PC-9 (cell line): ENCODE measurements at places on chromosomes 7 and 10.

DNA sequence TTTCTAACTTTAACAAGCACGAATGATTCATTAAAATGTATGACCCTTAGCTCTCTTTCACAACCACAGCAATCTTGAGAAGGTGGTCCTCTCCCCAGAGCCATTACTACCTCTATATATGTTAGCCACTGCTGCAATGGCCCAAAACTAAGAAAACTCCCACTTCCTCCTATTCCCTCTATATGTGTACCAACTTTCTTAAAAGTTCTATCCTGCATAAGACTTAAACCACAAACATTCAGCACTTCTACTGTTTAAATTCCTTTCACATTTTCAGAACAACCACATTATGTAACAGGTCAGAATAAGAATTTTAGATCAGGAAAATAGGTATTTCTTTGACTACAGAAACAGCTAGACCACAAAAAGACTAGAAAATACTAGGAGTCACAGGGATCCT, 36.2 kb downstream of the WASL start:
- peak; percentile 52 for DNase-seq

DNA sequence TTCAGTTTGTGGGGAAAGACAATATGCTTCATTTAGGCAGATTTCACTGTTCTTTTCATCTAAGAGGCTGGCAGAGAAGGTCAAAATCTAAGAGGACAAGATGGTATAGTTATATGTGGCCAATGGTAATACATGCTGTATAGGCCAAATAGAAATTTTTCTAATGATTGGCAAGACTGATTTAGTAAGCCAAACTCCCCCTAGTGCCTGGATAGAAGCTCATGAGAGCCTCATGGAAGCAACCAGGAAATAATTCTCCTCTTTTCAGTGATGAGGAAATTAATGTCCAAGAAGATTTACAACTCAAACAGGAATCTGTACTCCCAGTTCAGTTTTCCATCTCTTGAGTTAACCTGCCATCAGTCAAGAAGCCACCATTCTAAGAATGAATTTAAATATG, 253.6 kb upstream of the PHF14 start:
- no peak for DNase-seq

- DNase-seq, result no peak
Measured at GRCh38 chr7:26535483-26536007, 243.9 kb downstream of the SNX10 start.

- no peak for DNase-seq
Measured at GRCh38 chr10:92550924-92551323, 23.0 kb downstream of the IDE start.

- DNase-seq, result no peak
Measured at GRCh38 chr10:124174071-124174566, 80.7 kb upstream of the CHST15 start.

GRCh38 chr10:79336739-79337138, 10.5 kb upstream of the PPIF start:
- DNase-seq, result no peak

DNA sequence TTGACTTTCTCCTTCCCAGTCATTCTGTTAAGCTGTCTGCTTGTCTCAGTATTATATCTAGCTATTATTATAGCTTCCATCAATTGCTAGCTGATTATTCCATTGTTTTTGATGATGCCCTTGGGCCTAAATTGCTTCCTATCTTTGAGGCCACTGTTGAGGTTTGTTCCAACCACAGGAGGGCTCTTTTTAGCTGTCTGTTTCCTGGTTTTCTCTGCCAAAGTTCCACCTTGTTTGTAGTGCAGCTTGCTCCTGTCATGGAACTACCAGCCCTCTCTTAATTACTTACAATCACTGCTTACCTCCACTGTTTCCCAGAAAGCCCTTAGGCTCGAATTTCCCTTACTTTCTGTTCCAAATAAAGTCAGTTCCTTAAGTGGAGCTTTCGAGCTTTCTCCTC, 118.7 kb upstream of the SEC61G start:
- DNase-seq, result peak; percentile 35

DNA sequence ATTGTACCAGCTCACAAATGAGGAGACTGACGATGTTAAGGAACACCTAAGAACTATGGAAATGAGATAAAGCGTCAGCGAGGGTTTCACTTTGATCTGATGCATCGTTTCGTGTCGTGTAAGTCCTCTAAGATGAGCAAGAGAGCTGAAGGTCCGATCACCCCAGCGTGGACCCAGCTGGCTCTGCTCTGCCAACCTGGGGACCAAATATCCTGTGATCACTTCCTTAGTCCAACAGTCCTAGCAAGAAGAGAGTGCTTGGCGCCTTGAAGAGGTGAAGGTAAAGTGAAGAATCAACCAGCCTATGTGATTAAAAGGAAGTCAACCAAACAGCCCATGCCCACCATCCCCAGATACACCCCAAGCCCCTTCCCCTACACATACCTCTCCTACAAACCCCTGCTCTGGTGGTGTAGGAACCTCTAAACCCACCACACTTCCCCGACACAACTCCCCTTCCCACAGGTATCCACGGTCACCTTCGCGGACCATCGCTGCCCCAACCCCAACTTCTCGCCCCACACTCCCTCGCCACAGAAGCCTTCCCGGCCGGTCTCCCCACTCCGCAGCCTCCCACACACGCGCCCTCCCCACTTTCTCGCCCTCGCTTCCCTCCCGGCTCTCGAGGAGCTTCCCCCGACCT, 722 bp downstream of the UPF2 start:
- DNase-seq, result no peak

DNA sequence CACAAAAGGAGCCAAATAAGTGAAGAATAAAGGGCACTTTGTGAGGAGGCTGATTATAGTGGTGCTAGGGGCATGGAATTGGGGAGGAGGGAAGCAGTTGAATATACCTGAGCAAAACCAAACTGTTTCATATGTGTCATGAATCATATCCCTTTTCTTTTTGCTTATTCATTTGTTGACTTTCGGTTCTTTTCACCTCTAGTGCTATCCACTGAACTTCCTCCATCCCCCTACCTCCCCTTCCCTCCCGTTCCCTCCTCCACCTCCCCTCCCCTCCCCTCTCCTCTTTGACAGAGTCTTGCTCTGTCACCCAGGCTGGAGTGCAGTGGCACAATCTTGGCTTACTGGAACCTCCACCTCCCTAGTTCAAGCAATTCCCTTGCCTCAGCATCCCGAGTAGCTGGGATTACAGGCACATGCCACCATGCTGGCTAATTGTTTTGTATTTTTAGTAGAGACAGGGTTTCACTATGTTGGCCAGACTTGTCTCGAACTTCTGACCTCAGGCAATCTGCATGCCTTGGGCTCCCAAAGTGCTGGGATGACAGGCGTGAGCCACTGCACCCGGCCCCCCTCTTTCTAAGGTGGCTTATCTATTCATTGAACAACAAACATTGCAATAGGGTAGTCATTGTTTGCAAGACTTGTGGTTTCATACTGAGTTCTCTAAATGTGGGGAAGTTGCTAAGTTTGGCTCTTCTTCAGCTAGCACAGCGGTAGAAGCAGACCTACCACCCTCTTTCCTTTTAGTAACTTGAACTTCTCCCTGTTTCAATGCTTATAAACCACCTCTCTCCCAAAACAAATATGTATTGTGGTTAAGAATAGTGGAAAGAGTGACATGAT, 150.4 kb upstream of the PRPS1L1 start:
- peak; percentile 59 for DNase-seq

- DNase-seq, result no peak
Measured at GRCh38 chr10:95478185-95478584, 83.0 kb downstream of the SORBS1 start.

DNA sequence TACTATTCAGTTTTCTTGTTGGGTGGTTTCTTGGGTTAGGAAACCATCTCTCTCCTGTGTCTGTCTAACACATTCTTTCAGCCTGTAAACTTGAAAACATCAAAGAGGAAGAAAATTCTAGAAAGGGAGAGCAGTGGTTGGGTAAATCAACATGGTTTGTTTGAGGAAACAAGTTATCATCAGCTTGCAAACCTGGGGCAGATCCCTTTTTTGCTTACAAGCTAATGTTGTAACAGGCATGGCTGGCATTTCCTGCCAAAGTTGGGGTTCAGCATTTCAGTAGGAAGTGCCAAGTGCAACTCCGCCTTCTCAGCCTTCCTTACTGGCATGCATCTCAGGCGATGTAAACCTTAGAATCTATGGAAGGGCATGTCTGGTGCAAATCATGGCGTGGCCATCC, 112.6 kb downstream of the EEPD1 start:
- DNase-seq, result no peak

DNA sequence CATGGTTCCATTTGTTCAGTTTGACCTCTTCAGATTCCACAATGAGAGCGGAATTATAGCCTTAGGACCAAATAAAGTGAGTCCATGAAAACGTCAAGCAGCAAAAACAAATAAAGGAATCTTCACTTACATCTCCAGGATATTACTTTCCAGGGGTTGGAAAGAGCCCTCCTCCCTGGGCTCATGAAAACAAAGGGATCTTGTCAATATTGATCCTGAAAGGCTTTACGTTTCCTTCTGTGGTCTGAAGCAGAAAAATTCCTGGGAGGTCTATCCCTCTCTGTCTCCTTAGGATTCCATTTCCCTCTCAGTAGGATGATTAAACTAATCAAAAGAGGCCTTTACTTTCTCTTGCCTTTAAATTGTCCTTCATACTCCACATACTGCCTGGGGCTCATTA, 293.5 kb downstream of the GPAM start:
- DNase-seq, result no peak

GRCh38 chr10:126908729-126909128, 3.5 kb downstream of the DOCK1 start:
- no peak for DNase-seq

GRCh38 chr10:123607386-123607785, 58.8 kb upstream of the GPR26 start:
- no peak for DNase-seq

DNA sequence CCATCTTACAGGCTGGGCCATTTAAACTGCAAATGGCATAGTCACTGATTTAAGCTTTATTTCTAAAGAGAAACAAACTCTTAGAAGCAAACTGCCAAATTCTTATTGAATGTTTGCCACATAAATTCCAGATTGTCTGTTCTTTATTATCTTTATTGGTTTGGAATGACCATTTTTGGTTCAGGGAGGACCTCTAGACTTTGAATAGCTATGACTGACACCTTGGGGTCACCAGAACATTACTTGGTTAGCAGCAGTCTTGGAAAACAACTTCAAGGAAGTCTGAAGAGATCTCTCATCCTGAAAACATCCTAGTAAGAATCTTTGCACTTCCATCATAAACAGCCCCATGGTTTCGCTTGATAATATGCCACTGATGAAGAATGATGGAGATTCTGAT, 197.1 kb downstream of the SUGCT start:
- DNase-seq, result no peak

DNA sequence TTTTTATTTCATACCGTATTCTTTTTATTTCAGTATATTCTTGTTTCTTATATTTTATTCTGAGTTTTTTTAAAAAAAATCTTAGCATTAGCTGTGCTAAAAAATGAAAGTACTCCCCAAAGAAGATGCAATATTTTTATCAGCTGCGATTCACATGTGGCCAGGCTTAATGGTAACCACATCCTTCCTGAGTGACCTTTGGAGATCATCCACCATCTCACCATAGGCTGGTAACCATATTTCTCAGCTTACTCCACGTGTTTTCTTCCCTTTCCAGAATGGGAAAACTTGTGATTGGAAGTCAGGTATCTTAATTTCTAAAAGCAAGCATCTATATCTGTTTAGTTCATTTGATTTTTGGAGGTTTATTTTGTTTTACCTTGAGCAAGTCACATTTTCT, 18.8 kb upstream of the LIPM start:
- no peak for DNase-seq

GRCh38 chr7:106346678-106347217, 62.0 kb upstream of the NAMPT start:
- peak; percentile 96 for DNase-seq

- no peak for DNase-seq
Measured at GRCh38 chr7:31186202-31186601, 134.1 kb downstream of the ADCYAP1R1 start.

DNA sequence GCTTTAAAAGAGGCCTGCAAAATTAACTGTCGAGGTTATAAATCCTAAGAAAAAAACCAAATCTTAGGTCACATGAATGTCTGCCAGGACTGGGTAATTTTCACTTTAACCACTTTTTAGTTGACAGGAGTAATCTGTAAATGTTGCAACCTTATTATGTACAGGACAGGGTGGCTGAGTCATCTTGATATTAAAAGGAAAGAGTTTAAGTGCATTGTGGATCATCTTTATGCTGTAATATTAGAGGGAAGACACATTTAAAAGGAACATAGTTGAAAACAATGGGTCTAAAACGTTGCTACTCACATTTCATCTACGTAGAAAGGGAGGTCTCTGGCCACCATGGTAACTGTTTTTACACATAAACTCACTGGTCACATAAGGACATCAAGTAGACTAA, 115.5 kb downstream of the LSMEM1 start:
- no peak for DNase-seq

- no peak for DNase-seq
Measured at GRCh38 chr7:156015237-156016020, 203.2 kb upstream of the SHH start.

DNA sequence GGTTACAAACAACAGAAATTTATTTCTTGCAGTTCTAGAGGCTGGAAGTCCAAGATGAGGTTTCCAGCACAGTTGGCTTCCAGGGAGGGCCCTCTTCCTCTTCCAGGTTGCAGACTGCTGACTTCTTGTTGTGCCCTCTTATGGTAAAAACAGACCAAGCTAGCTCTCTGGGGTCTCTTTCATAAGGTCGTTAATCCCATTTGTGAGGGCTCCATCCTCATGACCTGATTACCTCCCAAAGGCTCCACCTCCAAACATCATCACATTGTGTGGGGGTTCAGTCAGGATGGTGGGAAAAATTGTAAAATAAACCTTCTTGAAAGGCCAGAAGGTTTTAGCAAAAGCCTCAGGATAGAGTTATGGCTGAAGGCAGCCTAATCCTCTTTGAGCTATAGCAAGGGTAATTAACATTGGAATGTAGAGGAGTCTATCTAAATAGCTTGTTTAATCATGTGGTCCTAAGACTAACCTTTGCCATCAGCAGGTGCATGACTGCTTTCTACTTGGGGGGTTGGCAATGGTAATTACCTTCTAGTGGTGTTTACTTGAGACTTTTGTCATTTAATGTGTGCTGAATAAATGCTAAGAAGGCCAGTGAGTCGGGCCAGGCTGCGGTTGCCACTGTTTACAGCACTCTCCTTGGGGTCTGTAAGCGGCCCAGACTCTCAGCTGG, 80.8 kb downstream of the PPP1R17 start:
- no peak for DNase-seq

GRCh38 chr10:131848741-131849590, 51.8 kb upstream of the PPP2R2D start:
- DNase-seq, result no peak

GRCh38 chr10:96632974-96633710, 46.3 kb upstream of the TM9SF3 start:
- peak; percentile 57 for DNase-seq

- DNase-seq, result peak; percentile 24
Measured at GRCh38 chr7:28036696-28037095, 143.9 kb downstream of the JAZF1 start.

DNA sequence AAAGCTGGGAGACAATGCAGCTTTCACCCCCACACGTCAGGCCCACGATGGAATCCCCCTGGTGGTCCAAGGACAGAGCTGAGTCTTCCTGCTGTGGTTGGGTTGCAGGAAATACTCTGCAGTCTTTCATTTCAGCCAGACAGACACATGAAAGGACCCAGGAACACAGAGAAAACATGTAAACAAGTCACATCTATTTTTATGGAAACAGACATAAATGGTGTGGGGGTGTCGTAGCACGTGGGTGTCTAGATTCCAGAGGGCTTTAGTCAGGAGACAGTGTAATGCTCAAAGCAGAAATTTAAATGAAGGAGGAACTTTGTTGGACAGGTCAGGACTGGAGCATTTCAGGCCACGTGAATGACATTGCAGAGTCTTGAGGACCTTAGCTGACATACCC, 444.6 kb downstream of the SUGCT start:
- no peak for DNase-seq

- DNase-seq, result no peak
Measured at GRCh38 chr10:70500368-70500767, 21.8 kb downstream of the PALD1 start.
